ENCODE measurements at places on chromosomes 5 and 9.

- ATAC-seq, result peak; percentile 72
Measured at GRCh38 chr5:143213851-143214363, 189.6 kb downstream of the NR3C1 start.

GRCh38 chr9:87872079-87872624, 10.5 kb upstream of the SPATA31E1 start:
- no peak for ATAC-seq

DNA sequence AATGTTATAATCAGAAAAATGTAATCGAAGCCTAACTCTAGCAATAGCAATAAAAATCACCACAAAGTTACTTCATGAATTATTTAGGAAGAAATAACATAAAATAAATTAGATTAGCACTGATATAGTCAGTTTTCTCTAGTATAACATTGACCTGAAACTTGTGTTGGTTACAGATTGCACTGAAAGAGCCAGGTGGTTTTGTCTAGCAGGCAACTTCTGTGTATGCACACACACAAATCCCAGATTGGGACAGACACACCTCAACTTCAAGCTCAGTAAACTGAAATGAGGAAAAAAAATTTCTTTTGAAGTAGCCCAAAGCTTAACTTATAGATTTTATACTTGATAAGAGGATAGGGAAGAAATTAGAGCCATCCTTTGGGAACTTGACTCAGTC, 129.3 kb downstream of the EFNA5 start:
- no peak for ATAC-seq

- ATAC-seq, result no peak
Measured at GRCh38 chr5:54013556-54014194, 296.7 kb downstream of the ARL15 start.

DNA sequence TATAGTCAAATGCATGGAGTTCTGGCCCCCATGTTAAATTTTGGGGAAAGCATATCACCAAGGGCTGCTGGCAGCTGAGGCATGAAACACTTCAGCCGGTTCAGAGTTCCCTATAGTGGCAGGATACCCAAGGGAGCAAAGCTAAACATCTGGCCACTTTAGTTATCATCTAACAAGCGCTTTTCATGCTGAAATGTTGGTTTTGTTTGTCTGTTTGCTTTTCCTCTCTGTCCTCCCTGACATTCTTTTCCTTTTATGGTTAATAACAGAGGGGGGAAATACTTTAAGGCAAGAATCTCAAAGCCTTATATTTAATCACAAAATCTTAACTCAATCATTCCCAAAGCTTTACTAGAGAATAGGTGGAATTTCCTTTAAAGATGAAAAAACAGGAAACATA, 11.9 kb downstream of the APBA1 start:
- ATAC-seq, result no peak

- ATAC-seq, result no peak
Measured at GRCh38 chr9:107308461-107308860, 25.4 kb downstream of the RAD23B start.

GRCh38 chr5:37054391-37054790, 177.8 kb downstream of the NIPBL start:
- ATAC-seq, result no peak

GRCh38 chr9:76153902-76154629, 240.2 kb downstream of the RFK start:
- ATAC-seq, result no peak

DNA sequence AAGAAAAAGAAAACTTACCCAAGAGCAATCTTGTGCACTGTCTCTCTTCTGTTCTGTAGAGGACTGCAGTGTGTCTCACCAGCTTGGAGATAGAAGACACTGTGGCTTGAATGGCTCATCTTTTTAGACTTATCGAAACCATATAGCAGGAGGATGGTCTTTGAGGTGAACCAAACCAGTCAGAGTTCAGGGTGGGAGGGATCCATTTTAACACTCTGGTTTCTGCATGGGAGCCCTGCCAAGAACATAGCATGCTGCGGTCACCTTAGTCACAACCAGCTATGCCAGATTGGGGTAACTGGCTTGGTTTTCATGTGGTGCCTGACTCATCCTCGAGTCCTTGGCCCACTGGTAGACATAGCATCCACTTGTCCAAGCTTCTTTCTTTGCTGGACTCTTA, 135.1 kb downstream of the PAPPA start:
- ATAC-seq, result no peak

- ATAC-seq, result no peak
Measured at GRCh38 chr9:99486684-99487083, 264.6 kb downstream of the SEC61B start.

DNA sequence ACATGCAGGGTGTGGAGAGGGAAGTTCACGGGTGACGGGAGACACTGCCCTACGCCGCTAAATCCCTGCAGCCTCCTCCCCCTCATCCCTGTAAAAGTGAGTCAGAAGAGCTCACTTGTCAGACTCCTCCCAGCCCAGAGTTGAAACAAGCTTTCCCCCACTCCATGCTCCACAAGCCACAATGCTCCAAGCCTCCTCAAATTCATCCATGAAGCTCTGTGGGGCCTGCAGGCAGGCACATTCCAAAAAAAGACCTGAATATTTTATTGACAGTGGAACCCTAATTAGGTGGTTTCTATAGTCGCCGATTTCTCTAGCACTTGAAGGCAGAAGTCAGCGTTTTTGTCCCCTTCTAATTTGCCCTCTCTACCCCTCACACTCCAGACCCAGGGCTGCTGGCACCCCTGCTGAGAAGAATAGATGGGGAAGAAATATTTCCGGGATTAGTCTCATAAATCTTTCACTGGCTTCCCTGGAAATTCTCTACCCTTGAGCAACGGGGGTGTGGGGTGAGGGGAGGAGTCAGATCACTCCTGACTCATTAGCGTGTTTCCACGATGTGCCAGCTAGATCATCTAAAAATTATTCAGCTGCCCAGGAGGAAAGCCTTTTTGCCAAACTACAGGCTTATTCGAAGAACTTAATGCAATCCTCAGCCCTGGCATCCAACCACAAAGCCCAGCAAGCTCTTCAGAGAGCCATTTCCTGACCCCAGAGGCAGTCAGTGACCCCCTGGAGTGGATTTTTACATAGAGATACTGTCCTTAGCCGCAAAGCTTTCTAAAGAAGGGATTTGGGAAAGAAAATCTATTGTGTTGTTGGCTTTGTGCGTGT, 97.1 kb downstream of the ENC1 start:
- no peak for ATAC-seq

GRCh38 chr5:17329571-17329970, 112.1 kb downstream of the BASP1 start:
- ATAC-seq, result no peak

DNA sequence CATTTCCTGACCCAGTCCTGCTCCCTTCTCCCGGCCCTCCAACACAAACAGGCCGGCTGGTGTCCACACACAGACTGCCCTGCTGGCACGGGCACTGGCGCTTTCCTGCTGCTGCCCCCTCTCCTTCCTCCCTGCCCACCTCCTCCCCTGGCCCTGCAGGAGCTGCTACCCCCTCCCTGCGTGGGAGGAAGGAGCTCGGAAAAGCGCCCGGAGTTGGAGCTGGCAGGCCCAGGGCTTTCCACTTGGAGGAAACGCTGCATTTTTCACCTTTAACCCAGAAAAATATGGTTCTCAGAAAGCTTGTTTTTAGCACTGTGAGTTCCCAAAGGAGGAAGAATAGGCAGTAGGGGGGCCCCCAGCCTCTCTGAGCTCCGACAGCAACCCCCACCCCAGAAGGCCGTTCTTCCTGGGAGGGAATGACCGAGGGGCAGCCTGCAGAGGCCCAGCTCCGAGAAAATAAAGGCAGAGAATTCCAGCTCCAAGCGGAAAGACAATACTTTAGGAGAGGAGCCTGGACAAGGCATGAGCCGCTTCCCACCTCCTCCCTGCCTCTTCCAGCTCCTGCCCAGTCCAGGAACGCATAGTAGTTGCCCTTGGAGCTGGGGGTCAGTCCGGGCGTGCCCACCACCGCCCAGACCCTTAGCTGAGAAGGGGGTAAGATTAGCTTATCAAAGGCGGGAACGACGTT, 88.9 kb downstream of the LIFR start:
- ATAC-seq, result no peak

DNA sequence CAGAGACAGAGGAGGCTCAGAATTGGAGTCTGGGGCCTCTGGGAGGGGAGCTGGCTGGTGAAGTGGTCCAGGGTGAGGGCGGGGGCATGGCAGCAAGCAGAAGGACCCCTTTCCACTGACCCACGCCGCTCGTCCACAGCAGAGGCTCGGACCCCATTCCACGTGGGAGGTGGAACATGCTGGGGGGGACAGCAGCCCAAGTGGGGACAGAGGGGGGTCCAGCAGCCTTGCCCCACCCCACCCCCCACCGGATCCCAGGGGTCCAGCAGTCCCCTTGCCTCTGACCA, 25.4 kb upstream of the NKD2 start:
- peak; percentile 43 for ATAC-seq

DNA sequence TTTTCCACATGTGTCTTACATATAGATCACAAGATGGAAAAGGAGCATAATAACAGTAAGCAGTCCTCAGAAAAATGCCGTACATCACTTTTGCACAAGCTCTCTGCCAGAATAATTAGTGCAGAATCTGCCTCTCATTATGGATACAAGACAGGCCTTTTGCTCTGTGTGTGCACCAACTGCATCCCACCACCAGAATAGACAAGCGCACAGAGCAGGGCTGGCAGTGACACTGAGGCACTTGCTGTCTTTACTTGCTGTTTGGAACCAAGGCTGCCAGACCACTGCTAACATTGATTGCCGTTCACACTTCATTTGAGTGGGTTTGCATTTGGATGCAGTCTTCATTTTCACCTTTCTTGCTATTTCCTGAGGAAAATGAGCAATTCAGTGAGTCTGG, 741.3 kb downstream of the TLE1 start:
- ATAC-seq, result no peak

DNA sequence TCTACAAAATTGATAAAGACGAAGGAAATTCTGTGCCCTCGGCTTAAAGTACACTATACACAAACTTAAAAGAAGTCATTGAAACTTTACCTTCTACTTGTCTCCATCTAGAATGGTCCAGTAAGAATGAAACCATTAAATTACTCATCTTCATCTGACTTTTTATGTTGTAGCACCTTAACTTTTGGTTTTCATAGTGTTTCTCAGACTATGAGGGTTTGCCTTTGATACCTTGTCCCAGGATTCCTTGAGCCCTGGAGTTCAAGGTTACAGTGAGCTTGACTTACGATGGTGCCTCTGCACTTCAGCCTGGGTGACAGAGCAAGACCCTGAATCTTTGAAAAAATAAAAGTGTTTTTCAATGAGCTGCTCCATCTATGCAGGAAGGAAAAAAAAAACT, 132.2 kb downstream of the CDC42SE2 start:
- peak; percentile 69 for ATAC-seq

DNA sequence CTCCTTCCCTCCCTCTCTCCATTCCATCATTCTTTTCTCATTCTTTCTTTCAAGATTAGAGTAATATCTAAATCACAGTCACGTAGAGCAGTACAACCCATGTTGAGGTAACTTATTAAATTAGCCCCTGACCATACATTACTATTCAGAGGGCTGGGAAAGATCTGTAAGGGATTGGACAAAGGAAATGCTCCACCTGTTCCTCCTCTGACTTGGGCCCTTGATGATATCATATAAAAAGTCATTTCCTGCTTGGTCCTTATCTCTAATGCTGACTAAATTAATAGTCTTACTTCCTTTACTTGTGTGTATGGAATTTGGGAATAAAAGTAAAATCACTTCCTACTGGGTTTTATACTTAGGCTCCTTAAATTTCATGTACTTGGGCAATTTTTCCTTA, 40.8 kb downstream of the SNX18 start:
- ATAC-seq, result no peak

DNA sequence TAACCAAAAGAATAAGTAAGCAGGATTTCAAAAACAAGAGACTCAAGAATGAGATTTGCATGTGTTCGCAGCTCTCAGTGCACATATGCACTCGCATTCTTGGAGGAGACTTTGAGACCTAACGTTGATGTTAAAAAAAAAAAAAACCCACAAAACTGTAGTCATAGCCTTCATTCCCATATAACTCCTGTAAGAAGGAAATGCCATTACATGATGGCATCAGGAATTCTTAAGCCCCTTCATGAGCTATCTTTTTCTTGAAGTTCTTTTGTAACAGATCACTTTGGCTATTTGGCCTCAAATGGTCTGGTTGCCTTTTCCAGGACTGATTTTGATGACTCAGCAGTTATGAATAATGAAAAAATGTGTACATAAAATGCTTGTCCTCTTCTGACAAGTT, 113.8 kb downstream of the ALDH1A1 start:
- no peak for ATAC-seq

GRCh38 chr9:7095058-7095457, 337.3 kb downstream of the KDM4C start:
- peak; percentile 79 for ATAC-seq

GRCh38 chr5:180436275-180436674, 57.9 kb upstream of the CNOT6 start:
- ATAC-seq, result no peak

DNA sequence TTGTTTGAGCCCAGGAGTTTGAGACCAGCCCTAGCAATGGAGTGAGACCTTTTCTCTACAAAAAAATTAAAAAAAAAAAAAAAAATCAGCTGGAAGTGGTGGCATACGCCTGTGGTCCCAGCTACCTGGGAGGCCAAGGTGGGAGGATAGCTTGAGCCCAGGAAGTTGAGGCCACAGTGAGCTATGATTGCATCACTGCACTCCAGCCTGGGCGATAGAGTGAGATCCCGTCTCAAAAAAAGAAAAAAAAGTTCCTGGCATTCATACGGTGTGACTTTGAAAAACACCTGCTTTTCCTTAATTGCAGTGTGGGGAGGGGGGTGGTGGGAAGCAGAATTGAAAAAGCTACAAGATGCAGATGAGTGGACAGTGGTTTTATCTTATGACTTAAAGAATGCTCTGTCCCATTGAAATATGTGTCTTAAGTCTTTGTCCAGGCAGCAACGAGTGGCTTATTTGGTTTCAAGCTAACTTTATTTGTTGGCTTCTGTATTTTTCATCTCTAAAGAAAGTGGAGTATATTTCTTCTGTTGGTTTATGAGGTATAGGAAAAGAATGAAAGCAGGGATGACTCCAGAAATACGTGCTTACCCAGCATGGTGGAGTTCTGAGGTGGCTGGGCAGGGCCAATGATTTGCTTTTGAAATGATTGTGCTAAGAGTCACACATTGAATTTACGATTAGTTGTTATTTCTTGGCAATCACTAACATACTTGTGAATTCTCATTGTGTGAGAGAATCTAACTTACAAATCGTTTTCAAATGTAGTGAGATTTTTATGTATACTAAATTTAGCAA, 27.8 kb downstream of the ROPN1L start:
- no peak for ATAC-seq

DNA sequence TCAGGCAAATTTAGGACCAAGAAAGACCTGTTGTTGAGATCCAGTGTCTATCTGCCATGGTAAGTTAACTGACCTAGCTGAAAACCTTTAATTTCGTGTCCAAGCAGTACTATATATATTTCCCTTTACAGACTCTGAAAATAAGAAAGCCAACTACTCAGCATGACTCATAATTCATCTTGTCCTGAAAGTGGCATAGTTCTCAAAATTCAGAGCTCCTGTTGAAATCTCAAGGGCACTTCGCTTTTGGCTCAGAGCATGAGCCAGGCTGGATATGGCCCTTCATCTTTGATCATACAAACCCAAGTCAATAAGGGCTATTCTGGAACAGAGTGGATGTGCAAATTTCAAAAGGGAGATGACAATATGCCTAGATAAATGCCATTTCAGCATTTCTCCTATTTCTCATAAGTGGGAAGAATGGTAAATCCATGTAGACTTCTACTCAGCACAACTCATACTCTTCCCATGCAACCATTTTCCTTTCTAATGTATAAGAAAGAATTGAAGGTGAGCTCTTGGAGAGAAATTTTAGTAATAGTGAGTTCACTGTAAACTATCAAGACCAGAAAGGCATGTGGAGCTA, 567.9 kb upstream of the DAB2 start:
- no peak for ATAC-seq

Measured in stimulated activated memory B cell treated with anti-CD40 and anti-IgM and Interleukin-4, amounts not matched to agents 10 μg/mL and 1 μg/mL and 100 μg/mL, for 72 hours (primary cell).